ENCODE measurements at places on chromosomes 7 and 10.

DNA sequence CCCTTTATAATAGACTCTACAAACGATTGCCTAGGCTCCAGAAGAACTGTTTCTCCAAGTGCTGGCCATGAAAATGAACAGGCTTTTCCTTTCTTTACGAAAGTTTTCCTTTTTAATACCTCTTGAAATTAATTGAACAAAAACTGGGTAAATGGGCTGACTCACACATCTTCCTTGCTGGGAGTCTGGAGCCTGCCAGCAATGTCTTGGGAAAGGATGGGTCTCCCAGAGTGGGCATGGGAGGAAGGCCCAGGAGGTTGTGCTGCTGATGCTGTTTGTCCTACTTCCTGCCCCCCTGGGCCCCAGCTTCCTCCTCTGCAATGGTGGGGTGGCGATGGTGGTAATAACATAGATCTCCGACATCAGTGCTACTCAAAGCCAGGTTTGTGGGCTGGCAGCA lies 174.1 kb downstream of the RPS24 start:
- DNase-seq, result no peak

DNA sequence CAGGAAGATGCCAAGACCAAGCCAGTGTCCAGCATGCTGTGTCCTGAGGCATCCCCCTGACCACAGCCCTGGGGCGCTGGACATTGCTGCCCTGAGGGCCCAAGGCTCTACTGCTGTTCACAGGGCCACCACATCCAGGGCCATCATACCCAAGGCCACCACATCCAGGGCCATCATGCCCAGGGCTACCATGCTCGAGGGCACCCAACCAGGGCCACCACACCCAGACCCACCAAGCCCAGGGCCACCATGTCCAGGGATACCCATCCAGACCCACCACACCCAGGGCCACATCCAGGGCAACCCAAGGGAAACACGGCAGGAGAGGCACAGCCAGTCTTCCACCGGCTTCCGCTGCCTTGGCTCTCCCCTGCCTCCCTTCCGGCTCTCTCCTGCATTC lies 17.1 kb downstream of the STK32C start:
- peak; percentile 27 for DNase-seq

- no peak for DNase-seq
Measured at GRCh38 chr7:52635021-52635420, 400.4 kb upstream of the POM121L12 start.

DNA sequence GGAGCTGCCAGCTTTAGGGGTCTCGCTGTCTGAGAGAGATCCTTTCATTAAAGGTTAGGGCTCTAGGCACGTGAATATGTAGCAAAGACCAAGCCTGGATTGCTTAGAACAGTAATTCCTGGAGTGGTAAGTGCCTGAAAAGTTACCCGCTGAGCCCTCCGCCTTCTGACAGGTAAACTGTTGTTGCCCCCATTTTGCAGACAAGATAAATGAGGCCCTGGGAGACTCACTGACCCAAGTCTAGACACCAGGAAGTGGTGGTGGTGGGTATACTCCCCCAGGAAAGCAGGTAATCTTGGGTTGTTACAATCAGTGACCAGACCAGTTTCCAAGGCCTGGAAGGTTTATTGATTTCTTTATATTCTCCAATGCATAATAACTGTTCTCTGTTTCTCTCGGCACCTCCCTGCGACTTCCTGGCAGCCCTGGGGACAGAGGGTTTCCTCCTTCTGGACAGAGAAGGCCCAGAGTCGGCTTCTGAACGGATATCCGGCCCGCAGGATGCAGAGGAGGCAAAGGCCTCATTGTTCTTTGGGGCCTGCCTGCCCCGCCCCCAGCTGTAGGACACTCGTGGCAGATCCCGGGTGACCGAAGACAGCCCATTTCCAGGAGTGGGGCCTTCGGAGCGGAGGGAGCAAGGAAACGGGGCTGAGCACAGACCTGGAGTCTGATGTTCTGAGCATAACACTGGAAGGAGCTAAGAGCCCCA lies 1.3 kb upstream of the GRK5 start:
- peak; percentile 88 for DNase-seq

DNA sequence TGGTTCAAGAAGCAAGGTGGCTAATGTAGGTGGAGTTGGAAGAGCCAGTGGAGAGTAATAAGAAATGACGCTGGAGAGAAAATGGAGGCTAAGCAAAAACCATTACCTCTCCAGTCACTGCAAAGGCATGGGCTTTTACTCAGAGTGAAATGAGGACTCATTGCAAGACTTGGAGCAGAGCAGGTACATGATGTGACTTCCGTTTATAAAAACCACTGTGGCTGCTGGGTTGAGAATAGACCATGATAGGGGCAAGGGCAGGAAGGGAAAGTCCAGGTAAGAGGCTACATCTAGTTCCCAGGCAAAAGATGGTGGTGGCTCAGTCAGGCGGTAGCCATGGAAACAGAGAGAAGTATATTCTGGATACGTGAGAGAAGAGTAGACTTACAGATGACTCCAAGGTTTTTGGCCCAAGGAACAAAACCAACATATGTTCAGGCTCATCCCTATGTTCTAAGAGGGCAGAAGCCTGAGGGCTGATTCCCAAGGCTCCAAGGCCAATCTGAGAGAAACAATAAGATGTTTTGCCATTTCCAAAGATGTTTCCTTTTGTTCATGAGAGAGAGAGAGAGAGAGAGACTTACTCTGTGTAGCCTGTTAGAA lies 21.5 kb upstream of the PDE1C start:
- DNase-seq, result no peak

DNA sequence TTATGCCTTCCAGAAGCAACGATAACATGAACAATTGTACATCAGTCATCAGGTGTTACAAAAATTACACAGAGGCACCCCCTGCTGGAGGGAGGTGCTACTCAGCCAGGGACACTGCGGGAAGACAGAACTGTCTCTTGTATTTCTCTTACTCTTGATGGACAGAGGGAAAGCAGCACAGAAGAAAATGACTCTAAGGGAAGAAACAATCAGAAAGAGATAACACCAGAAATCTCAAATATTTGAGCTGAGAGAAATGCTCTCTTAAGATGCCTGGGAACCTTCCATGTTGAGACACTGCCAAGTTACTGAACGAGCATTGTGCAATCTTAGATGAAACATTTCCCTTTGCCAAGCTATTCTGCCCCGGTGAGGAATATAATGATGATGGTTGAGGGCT lies 227.6 kb upstream of the NPSR1 start:
- no peak for DNase-seq

- DNase-seq, result no peak
Measured at GRCh38 chr10:22481687-22482539, 136.6 kb downstream of the SPAG6 start.

DNA sequence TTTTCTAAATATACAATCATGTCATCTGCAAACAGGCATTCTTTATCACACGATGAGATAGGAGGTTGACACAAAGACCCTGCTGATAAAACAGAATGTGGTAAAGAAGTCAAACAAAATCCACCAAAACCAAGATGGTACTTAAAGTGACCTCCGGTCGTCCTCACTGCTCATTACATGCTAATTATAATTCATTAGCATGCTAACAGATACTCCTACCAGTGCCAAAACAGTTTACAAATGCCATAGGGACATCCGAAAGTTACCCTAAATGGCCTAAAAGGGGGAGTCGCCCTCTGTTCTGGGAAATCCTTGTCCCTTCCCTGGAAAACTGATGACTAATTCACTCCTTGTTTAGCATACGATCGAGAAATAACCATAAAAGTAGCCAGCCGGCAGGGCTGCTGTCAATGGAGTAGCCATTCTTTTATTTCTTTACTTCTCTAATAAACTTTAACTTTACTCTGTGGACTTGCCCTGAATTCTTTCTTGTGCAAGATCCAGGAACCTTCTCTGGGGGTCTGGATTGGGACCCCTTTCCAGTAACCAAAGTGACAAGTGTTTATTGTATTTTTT lies 126.6 kb downstream of the CCDC71L start:
- DNase-seq, result no peak

DNA sequence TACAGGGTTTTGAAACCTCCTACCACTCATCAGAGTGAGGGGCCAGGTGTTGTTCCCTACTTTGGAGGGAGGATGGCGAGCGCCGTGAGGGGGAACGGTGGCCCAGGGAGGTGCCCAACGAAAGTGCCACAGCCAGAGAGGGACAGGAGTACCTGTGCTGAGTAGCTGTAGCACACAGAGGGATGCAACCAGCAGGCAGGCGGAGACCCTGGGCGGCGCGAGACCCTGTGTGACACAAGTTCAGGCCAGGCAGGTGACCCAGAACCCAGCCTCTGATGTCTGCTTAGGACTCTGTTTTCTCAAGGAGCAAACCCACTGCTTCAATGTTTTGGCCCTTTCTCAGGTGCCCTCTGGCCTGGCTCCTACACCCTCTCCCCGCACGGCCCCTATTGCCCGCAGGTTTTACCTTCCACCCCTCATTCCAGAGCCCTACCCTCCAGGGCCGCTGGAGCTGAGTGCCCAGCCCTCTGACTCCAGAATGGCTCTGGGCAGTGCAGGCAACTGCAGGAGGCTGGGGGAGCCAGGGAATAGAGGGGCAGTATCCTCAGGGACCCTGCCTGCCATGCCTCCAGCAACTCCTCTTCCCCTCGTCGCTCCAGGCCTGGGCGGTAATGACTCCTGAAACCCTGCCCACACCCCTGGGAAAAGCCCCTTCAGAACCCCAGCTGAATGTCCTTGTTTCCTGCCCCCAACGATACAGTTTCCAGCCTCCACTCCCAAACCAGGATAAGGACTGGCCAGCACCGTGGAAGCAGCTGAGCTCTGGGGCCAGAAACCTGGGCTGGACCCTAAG lies 164.1 kb upstream of the RHEB start:
- DNase-seq, result no peak

- no peak for DNase-seq
Measured at GRCh38 chr7:107463139-107464078, 6.4 kb upstream of the GPR22 start.

DNA sequence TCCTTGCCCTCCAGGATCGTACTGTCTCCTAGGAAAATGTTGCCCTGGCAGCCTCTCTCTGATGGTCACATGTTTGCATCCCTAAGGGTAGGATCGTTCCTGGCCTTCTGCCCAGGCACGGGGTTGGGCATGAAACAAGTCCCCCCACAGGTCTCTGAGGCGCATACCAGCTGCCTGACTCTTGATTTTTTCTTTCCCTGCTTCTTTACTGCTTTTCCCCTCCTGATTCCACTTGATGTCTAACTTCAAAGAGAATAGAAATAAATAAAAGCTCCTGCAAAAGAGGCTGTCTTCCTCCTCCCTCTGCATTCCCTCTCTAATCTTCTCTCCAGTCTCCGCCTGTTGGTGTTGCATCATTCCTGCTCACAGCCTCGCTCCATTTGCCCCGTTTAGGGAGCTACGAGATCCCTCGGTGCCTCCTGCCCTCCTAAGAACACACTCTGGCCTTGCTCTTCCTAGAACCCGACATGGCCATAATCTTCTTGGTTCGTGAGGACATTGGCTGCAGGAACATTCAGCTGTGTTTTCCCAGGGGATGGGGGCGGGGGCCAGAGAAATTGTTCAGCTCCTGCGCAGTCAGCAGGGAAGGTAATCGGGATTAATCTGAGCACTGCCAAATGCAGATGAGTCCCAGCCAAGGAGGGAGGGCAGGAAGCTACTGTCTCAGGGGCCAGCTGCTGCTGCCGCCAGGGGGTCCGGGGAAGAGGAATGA lies 26.0 kb downstream of the LEP start:
- peak; percentile 77 for DNase-seq

- DNase-seq, result no peak
Measured at GRCh38 chr10:63716016-63716580, 194.9 kb downstream of the REEP3 start.

DNA sequence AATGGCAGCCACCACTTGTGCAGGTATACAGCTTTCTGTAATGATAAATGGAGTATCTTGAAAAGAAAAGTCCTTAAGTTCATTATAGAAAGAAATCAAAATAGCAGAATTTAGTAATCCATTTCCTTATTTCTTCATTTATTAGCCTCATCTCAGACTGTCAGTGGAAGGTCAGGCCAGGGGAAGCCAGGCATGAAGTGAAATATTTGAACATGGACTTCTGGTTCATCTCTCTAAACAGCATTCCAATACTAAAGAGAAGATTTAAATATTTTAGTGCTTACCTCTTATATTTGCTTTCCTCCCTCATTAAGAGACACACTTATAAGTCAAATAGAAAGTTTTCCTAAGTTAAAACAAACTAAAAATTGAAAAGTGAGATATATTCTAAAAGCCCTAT lies 26.8 kb downstream of the TRDMT1 start:
- no peak for DNase-seq

- no peak for DNase-seq
Measured at GRCh38 chr10:12819656-12820055, 181.9 kb downstream of the CCDC3 start.

DNA sequence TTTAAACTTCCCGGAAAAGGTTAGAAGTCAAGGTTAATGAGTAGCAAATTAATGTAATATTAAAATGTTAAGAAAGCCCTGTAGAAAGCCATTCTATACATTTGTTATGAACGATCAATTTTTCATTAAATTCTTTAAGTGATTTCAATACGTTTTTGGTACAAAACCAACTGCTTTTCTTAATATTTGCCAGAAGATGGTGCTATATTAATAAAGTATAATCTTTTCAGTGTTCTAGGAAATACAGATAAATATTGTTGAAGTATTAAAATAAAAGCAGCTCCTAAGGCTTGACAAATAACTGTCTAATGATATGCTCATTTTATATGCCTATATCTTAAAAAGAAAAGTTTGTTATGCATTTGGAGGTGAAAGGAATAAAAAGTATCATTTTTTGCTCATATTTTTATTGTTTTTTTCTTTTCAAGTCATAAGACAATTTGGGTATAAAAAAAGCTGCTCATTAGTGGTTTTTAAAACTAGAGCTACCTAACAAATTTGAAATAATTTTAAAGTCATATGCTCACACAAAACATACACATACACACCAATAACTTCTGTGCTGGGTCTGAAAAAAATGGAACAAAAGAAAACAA lies 130.3 kb upstream of the POT1 start:
- no peak for DNase-seq

DNA sequence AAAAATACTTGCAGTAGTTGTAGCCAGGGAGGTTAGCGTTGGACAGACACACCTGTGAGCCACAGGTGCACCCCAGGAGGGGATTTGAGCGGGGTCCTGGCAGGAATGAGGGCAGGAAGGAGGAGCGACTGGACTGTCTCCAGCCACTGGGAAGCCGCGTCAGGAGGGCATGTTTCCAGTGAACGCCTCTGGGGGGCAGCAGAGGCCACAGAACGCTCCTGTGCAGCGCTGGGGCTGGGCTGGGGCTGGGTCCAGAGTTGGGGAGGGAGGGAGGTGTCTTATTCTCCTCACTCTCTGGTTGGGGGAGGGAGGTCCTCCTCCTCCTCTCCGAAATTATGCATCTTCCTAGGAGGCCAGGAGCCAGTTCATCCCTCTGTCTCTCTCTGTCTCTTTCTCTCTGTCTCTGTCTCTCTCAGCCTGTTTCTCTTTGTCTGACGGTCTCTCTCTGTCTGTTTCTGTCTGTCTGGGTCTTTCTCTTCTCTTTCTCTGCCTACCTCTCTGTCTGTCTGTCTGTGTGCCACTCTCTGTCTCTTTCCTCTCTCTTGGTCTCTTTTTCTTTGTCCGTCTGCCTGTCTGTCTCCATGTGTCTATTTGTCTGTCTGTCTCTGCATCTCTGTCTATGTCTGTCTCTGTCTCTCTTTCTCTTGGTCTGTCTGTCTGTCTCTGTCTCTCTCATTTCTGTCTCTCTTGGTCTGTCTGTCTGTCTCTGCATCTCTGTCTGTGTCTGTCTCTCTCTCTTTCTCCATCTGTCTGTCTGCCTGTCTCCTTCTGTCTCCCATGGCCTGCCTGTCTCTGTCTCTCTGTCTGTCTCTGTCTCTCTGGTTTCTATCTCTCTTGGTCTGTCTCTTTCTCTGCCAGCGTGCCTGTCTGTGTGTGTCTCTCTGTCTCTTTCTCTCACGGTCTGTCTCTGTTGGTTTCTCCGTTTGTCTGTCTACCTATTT lies 9.9 kb upstream of the PSMG3 start:
- DNase-seq, result peak; percentile 86
